ENCODE measurements at places on chromosomes 2 and 18.

GRCh38 chr2:32496662-32497061 lies 131.2 kb upstream of the TTC27 start:
- DNase-seq, result no peak

- no peak for DNase-seq
These were observed 5.1 kb upstream of the TEX51 start for GRCh38 chr2:126893606-126894005.

DNA sequence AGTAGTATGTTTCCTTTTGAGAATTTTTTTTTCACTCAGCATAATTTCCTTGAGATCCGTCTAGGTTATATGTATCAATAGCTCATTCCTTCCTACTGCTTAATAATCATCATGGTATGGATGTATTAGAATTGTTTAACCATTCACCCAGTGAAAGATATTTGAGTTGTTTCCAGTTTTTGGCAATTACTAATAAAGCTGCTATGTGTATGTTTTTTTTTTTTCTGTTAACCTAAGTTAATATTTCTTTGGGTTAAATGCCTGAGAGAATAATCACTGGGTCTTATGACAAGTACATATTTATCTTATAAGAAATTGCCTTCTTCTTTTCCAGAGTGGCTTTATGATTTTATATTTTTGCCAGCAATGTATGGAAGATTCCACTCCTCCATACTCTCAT lies 96.4 kb upstream of the ST6GAL2 start:
- DNase-seq, result no peak

DNA sequence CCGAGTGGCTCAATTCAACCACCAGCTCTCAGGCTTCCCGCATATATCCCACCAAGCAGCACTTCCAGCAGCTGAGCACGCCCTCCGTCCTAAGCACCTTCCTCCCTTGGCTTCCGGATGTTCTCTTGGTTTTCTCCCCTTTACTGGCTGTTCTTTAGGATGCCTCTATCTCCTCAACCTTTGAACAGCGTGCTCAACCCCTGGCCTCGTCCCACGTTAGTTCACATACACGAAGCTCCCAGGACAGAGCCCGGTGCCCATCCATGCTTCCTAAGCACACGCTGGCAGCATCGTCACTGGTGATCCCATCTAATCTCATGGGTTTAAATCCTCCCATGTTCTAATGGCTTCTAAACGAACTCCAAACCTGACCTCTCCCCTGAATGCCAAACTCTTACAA lies 3.7 kb downstream of the CYS1 start:
- DNase-seq, result no peak

DNA sequence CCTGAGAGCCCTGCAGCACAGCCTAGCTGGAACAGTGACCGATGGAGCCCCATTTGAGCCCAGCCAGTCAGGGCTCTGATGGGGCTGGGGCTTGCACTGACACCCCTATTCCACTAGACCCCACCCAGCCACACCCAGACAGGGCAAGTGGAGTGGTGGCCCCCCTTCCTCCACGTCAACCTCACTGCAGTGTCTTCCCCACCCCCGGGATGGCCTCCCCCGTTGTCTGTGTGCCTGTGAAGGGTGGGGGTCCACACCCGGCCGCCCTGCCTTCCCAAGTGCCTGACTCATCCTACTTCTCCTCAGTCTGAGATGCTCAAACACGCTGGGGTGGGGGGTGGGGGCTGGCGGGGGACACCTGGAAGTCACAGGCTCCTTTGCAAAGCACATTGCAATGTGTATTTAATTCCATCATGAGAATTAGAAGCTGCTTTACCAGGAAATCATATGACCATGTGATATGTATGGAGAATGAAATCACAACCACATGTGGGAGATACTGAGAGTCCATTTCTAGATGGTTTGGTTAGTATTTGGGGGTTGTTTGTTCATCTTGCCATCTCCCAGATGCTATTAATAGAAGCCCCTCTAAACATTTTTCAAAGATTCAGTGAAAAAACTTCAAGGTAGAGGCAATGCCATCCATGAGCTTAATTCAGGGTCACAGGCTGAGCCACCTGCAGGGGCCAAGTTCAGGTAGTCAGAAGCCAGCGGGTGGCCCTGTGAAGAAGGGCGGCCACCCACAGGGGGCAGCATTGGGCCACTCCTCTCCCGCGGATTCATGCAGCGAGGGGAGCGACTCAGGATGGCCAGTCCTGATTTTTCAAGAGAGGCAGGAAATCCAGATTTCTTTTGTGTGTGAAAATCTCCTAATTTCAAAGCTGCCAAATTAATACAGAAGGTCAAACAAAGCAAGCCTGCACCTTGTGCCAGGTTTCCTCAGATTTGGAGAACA lies 22.7 kb upstream of the GMPPA start:
- peak; percentile 67 for DNase-seq

GRCh38 chr2:10879624-10880585 lies 31.8 kb upstream of the KCNF1 start:
- DNase-seq, result no peak

DNA sequence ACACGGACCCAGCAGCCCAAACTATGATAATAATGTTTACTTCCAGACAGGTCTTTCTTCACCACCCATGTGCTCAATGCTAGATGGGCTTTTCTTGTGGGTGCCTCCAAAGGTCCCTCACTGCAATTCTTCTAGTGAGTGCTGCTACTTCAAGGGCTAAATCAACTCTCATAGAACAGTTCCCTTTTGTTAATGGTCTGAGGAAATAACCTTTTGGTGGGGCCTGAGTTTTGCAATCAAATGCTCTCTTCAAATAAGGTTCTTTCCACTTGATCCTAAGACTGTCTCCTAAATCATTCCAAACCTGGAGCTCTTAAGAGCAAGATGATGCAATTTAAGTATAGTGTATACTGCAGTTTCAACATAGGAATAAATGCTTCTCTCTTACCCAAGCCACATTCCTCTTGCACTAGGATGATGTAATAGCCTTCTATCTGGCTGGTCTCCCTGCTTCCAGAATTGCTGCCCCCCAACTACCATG lies 6.0 kb downstream of the NEMP2 start:
- DNase-seq, result no peak

GRCh38 chr2:221590861-221591365 lies 18.8 kb upstream of the EPHA4 start:
- DNase-seq, result no peak

GRCh38 chr2:191666732-191667131 lies 11.2 kb upstream of the NABP1 start:
- DNase-seq, result no peak

GRCh38 chr2:54839461-54840255 lies 116.2 kb downstream of the EML6 start:
- no peak for DNase-seq

GRCh38 chr2:8380566-8380965 lies 301.3 kb upstream of the ID2 start:
- DNase-seq, result no peak

- DNase-seq, result no peak
These were observed 309.5 kb downstream of the KIAA1328 start for GRCh38 chr18:37138456-37138855.

- no peak for DNase-seq
These were observed 36.5 kb downstream of the SLC25A52 start for GRCh38 chr18:31723990-31724711.

Data from H54 (cell line).